Stimulated activated CD4-positive, alpha-beta T cell treated with anti-CD3 and anti-CD28 coated beads, Interleukin-2, amount 100 ng/mL, for 4 hours (primary cell): ENCODE measurements at places on chromosomes 6 and 20.

GRCh38 chr6:81289229-81289628 is 463.3 kb downstream of the TENT5A start:
- DNase-seq = no peak

- DNase-seq = no peak
Observed at GRCh38 chr6:158934157-158934556, 65.8 kb downstream of the RSPH3 start.

DNA sequence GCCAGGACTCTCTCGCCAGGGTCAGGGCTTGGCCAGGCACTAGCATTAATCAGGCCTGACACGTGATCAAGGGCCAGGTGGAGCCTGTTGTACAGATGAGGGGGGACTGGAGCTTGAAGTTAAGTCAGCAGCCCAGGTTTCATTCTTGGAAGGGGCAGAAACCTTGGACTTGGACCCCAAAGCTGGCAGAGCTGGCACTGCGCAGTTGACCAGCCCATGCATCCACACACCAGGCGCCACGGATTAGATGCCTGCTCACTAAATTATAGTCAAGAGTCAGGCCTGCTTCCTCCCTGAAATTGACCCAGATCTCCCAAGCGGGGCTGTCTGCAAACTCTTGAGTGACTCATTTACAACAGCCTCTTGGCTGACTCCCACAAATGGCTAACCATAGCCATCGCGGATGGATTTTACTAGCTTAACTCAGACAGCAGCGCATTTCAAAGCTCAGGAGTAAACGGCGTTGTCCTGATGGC is 4.1 kb upstream of the TAF4 start:
- no peak for DNase-seq

- DNase-seq = no peak
Observed at GRCh38 chr6:16583144-16583762, 178.0 kb downstream of the ATXN1 start.

DNA sequence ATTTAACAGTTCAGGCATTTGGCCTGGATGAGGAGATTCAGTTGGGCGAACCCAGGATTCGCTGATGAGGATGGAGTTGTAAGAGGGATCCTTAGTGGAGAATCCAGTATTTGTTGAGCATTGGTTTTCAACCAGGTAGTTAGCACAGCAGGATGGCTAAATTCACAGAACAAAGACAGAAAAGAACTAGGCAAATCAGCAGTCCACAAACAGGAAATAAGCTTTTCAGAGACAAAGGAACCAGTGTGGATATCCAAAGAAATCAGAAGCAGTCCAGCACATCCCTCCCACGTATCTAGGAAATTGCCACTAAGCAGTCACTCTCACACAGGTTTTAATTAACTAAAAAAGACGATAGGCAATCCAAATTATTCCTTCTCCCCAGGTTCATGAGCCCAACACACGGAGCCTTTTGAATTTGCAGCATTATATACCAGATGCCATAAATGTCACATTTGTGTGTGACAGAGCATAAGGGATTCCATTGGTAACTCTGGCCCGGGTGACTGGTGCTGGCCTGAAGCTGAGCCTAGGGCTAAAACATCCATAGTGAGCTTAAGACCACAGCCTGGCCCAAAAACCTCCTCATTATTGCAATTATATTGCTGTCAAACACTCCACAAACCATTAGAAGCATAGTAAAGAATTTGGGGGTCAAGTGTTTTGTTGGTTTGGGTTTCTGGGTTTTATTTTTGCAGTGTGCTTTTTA is 131.5 kb downstream of the SOBP start:
- no peak for DNase-seq

DNA sequence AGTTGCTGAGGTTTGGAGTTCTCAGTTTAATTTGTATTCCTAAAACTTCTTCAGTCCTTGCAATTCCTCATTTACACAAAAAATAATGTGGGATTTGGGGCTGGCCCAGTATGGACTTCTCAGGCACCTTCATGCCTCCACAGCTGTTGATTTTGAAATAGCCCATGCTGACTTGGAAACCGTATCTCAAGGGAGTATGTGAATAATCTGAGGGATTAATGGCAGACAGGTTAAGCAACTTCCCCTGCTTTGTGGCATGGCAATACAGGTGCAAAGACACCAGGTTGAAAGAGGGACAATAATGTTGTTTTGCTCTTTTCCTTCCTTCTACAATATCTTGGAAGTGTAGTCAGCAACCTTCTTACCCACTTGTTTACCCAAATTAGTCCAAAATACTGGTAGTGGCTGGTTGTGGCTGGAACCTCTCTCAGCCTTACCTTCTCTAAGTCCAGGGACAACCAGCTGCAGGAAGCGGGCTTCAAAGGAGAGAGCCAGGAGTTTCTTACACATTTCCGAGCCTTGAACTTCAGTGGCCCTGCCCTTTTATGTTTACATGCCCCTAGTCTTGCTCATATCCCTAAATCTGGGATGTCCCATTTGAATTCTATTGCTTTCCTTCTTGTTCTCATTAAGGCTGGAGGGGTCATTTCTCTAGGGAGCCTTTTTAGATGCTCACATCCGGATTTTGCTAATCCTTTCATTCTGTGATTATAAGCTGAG is 44.1 kb upstream of the ADGRF1 start:
- no peak for DNase-seq
